ENCODE measurements at places on chromosomes 7 and 10.

DNA sequence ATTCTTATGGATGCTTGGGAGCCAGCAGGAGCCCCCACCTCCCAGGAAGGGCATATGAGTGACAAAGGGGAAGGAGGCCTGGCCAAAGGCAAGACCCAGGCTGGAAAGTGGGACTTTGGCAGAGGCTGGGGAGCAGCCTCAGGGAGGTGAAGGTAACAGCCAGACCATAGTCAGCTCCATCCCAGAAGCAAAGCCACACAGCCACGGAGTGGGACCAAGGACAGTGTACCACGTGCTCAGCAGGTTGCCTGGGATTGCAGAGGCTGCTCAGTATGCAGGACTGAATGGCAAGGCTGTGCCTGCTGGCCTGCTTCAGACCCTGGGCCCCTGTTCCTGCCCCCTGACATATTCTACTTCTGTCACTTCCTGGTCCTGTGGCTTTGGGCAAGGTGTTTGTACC, 17.6 kb upstream of the GPR26 start:
- no peaks in the 10 kb centered on the region for H3K36me3 ChIP-seq
- no peak for DNase-seq

- no peak overlapping the region for H3K27ac ChIP-seq
- H3K27me3 ChIP-seq = no peaks in the 10 kb centered on the region
- no peaks in the 10 kb centered on the region for H3K4me1 ChIP-seq
- DNase-seq = no peak
These were observed 93.7 kb downstream of the SEMA3A start for GRCh38 chr7:84100866-84101265.

- H3K36me3 ChIP-seq = no peaks in the 10 kb centered on the region
- no peak for DNase-seq
- H3K27ac ChIP-seq = no peak overlapping the region
- H3K4me1 ChIP-seq = no peaks in the 10 kb centered on the region
- H3K4me3 ChIP-seq = no peak overlapping the region
These were observed 43.6 kb upstream of the R3HCC1L start for GRCh38 chr10:98090822-98091221.

DNA sequence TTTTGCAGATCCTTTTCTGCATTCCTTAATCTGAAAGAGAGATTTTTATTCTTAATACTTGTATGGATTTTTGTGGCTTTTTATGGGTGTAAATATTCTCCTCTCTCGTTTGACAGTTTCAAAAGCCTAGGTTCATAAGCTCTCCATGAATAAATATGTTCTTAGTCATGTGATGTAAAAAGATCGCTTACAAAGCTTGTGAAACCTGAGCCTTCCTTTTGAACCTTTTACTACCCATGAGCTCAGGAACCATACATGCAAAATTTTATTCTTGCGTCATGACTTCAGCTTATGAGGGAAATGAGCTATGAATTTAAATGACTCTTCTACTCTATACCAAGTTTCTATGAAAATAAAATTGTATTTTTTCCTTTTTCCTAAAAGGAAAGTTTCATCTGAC, 98.7 kb downstream of the POLL start:
- no peak overlapping the region for H3K27ac ChIP-seq
- H3K4me3 ChIP-seq = no peak overlapping the region
- no peaks in the 10 kb centered on the region for H3K36me3 ChIP-seq
- H3K4me1 ChIP-seq = peaks cover 2% of the 10 kb centered on the region
- DNase-seq = no peak
